Stimulated activated CD4-positive, alpha-beta T cell treated with anti-CD3 and anti-CD28 coated beads, Interleukin-12 subunit alpha, Interleukin-12 subunit beta, amount 100 ng/mL, for 48 hours (primary cell): ENCODE measurements at places on chromosomes 6 and 20.

DNA sequence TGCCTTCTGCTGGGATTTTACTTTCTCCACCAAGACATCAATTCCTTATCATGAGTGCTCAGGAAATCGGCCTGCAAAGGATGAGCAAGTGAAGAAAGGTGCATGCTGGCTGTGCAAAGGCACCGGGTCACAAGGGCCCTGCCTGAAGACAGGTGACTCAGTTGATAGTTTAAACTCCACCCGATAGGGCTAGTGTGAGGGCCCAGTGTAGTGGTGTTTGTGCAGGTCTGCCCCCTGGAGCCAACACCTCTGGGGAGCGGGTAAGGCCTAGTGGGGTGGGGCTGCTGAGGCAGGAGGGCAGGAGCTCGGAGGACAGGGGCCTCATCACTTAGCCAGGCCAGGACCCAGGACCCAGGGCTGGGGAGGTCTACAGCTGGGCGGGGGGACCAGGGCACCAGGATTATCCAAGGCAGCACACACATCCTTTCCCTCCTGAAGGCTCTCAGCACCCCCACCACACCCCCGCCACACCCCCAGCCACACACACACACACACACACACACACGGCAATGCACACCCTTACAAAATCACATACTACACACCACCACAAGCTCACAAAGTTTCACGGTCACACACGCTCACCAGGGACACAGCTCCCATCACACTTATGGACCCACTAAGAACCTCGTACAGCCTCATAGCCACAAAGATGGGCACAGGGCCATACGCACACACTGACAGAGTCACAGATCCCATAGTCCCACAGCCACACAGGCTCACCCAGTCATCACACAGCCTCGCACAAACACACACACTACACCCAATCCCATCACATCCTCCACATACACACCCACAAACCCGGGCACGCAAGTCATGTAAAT is 75.4 kb downstream of the GRM4 start:
- no peak for DNase-seq

DNA sequence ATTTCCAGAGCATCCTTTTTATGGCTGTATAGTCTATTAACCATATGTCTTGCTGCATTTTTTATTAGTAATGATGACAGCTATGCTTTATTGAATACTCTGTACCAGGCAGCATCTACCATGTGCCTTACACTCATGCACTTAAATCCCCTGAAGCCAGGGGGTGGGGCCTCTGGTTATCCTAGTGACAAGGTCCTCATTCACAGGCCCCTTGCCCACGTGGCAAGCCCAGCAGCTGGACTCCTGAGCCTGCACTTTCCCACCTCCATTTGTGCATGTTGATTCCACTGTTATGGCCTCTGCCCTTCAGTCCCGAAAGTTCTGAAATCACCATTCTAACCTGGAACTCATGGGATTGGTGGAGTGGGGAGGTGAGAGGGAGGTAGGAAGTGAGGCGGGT is 22.3 kb downstream of the ACTR5 start:
- DNase-seq, result no peak

GRCh38 chr6:145224450-145224849 is 510.9 kb downstream of the EPM2A start:
- DNase-seq, result no peak

DNA sequence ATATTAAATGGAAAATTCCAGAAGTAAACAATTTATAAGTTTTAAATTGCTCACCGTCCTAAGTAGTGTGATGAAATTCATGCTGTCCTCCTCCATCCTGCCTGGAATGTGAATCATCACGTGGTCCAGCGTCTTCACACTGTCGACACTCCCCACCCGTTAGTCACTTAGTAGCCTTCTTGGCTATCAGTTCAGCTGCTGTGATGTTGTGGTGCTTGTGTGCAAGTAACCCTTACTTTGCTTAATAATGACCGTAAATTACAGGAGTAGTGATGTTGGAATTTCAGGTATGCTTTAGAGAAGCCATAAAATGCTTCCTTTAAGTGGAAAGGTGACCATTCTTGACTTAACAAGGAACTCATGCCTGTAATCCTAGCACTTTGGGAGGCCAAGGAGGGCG is 25.2 kb downstream of the RIOK1 start:
- DNase-seq, result no peak

DNA sequence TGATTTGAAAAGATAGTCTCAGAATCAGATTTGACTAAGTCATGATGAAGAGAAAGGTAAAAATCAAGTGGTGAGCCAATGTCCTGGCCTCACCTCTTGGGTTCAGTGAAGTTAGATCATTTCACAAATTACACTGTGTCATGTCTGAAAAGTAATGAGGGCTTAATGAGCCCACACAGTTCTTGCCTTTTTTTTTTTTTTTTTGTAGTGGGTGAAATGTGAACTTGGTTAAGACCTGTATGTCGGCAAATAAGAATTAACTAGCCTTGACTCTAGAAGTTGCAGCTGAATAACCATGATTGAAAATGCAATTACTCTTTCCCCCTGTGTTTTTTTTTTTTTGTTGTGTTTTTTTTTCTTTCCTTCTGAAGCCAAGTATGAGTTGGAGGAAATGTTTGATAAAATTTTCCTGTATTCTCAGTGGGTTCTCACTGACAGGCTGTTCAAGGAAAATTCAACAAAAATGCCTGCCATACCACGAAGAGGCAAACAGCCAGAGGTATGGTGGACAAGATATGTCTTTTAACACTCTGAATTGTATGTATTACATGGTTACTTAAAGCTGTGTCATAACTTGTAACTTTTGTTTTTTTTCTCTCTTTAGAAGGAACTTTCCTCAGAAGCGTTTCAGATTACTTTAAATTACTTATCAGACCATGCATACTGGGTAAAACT is 135.2 kb upstream of the MLIP start:
- no peak for DNase-seq

- no peak for DNase-seq
Observed at GRCh38 chr6:76677017-76677416, 604.6 kb upstream of the IMPG1 start.

- no peak for DNase-seq
Observed at GRCh38 chr6:150813993-150814359, 51.5 kb upstream of the MTHFD1L start.

GRCh38 chr20:51208162-51208561 is 185.3 kb upstream of the KCNG1 start:
- DNase-seq, result no peak

DNA sequence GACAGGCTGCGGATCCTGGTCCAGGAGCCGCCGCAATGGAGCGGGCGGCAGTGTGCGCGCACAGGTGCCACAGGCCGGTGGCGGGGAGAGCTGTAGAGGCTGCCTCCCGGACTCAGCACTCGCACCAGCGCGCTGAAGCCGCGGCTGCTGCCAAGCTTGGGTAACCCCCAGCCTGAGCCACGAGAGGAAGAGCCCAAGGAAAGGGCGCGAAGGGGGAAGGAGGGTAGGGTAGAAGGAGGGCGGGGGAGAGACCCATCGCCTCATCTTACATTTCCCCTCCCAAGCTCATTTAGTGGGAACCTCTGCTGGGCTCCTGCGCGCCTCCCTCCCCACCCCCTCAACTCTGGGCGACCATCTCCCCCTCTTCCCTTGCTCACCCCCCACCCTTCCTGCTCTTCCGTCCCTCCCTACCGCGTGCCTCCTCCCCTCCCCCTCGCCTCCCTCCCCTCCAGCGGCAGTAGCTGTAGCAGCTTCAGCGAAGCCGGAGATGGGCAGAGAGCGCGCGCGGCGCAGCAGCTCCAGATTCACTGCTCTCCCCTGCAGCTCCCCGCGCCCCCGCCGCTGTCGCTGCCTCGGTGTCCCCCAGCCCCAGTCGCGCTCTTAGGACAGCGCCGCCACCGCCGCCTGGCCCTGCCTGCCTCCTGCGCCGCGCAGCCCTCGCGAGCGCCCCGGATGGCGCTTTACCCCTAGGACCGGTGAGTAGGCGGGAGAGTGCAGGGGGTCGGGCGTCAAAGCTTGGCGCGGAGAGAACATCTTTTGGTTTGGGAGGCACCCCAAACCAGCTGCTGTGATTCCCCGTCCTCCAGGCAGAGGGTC is at the start of gene FUT9:
FUT9 (plus strand) TSS at position 457 of the 816 bp plus-strand sequence. CDS start 187,182 bp downstream, outside the sequence.
- DNase-seq, result no peak

GRCh38 chr6:37919417-37920157 is 100.1 kb downstream of the ZFAND3 start:
- DNase-seq, result no peak

GRCh38 chr20:60117065-60117464 is 158.8 kb downstream of the CDH26 start:
- DNase-seq, result no peak

- DNase-seq, result no peak
Observed at GRCh38 chr6:24454452-24454851, 34.9 kb downstream of the GPLD1 start.

DNA sequence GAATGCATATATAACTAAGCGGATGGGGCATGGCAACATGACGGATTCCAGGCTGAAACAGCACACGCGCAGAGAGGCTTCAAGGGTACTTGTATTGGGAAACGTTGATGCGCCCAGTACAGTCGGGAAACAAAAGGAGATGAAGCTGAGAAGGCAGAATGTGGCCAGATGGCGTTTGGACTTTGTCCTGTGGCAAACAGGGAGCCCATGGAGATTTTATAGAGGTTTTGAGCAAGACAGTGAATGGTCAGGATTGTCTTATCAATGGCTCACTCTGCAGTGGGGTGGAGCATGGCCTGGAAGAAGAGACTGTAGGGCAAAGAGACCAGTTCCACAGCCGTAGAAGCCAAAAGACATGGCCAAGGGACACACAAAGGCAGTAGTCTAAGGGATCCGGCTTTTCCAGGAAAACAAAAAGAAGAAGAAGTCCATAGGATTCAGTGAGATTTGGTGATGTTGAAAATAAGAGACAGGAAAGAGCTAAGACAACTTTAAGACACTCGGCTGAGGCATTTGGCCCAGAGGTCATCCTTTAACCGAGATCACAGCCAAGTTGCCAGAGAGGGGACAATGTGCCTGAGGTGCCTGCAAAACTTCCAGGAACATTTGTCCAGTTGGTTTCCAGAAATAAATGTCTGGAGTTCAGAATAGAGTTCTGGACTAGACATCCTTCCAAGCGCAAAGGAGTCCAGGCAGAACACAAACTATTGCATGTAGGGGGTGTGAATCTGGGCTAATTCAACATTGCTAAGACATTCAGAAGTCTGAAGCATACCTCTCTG is 123.0 kb upstream of the RREB1 start:
- DNase-seq, result no peak
